Upper lobe of right lung (tissue), 1 donor: ENCODE measurements at places on chromosomes 7 and 10. TPM values are rescaled to one million over a fixed set of nuclear protein-coding genes. Genes with fewer than 3 reads are reported as not detected.

GRCh38 chr7:136527554-136527953 lies 340.9 kb upstream of the CHRM2 start:
- no peak overlapping the region for H3K4me3 ChIP-seq
- no peaks in the 10 kb centered on the region for H3K36me3 ChIP-seq
- no peak overlapping the region for H3K27ac ChIP-seq

DNA sequence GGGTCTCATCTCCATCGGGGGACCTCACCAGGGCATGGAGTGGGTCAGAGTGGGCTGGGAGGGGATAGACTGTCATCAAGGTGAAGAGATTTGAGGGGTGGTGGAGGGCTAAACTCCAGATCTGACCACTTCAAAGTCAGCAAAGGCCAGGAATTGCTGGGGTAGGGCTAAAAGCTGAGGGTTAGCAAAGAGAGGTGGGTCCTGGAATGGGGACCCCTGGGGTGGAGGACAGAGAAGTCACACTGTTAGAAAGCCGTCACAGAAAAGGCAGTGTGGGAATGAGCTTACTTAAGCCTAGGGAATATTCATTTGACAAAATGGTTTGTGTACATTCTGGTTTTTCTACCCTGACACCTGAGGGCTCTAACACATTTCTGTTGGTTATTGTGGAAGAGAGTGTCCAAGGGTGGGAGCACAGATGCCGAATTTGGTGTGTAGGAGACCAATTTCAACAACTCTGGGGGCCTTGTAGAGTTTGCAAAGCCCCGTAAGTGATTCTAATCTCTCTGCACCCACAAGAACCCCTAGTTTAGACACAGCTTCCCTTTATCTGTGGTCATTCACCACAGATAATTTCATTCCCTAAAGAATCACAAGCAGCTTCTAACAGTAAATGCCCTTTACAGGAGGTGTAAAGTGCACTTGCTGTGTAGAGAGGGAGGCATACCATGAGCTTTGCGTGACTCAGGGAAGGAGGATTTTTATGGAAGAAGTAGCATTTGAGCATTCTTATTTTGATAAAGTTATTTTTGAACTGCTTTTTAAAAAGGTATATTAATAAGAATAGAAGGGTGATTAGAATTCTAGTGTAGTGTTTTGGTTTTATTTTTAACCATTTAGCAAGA lies 6.4 kb downstream of the FBH1 start:
- peaks cover 16% of the 10 kb centered on the region for H3K4me1 ChIP-seq
- H3K27ac ChIP-seq = no peak overlapping the region
- H3K4me3 ChIP-seq = no peak overlapping the region
- DNase-seq = no peak
- H3K27me3 ChIP-seq = no peaks in the 10 kb centered on the region

DNA sequence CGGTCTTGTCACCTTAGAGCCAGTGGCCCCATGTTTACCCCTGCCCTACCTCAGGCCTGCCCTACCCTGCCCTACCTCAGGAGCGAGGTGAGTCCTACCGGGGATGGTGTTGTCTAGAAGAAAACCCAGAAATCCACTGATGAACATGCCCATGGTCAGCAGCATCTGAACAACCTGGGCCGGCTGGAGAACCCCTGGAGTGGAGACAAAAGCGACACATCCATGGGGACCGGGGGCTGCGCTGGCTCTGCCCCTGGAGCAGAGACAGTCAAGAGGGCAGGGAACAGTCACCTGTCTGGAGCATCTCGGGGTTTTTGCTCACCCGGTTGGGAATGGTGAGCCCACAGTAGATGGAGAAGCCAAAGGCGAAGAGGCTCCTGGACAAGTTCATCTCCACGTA lies 36.3 kb downstream of the STRA8 start:
- H3K36me3 ChIP-seq = no peaks in the 10 kb centered on the region
- H3K4me1 ChIP-seq = no peaks in the 10 kb centered on the region
- no peak for DNase-seq
- H3K27ac ChIP-seq = no peak overlapping the region

DNA sequence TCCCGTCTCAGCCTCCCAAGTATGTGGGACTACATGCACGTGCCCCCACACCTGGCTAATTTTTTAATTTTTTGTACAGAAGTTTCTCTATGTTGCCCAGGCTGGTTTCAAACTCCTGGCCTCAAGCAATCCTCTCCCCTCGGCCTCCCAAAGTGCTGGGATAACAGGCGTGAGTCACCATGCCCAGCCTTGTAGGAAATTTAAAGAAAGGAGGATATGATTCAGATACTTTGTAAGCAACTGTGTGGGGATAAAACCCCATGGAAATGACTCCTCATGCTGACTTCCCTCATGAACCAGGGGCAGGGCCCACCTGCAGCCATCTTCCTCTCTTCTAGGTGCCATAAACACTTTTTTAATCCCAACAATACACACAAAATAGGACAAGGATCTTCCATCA lies 50.2 kb downstream of the APBB1IP start:
- H3K4me1 ChIP-seq = peaks cover 8% of the 10 kb centered on the region
- no peaks in the 10 kb centered on the region for H3K36me3 ChIP-seq
- no peak overlapping the region for H3K27ac ChIP-seq
- no peak overlapping the region for H3K4me3 ChIP-seq
- H3K27me3 ChIP-seq = no peaks in the 10 kb centered on the region

Gene PDZD7
- 1.6 TPM for total RNA-seq

Gene TSPAN12
- total RNA-seq = 51.8 TPM
